ENCODE measurements at places on chromosomes 6 and 20.

GRCh38 chr6:138468320-138469015, 30.8 kb downstream of the NHSL1 start:
- DNase-seq = no peak

DNA sequence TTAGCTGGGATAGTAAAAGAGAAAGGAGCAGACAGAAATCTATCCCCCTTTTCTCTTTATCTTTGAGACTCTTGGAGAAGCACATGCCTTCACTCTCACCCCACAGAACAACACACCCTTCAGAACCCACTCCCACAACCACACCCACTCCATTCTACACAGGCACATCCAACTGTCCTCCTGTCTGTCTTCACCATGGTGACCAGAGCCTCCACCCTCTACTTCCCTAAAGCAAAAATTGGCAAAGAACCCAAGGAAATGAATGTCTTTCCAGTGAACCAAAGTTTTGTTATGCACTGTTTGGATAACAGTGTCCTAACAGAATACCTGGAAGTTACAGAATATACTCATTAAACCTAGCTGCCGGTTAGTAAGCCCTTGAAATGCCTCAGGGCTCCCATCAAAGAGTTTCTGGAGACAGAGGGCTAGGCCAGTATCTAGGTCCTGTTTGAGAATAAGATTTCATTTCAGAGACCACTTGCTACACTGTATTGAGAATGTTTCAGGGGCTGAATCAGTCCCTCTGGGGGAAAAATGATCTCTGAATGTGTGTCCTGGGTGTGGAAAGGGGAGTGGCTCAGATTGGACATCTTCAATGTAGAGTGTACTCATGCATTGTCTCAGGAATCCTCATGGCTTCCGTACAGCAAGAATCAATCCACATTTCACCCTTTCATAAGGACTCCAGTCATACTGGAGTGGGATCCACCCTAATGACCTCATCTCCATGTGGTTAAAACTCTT, 101.1 kb downstream of the LY86 start:
- no peak for DNase-seq

GRCh38 chr6:116990679-116991078, 113.6 kb downstream of the RFX6 start:
- no peak for DNase-seq

DNA sequence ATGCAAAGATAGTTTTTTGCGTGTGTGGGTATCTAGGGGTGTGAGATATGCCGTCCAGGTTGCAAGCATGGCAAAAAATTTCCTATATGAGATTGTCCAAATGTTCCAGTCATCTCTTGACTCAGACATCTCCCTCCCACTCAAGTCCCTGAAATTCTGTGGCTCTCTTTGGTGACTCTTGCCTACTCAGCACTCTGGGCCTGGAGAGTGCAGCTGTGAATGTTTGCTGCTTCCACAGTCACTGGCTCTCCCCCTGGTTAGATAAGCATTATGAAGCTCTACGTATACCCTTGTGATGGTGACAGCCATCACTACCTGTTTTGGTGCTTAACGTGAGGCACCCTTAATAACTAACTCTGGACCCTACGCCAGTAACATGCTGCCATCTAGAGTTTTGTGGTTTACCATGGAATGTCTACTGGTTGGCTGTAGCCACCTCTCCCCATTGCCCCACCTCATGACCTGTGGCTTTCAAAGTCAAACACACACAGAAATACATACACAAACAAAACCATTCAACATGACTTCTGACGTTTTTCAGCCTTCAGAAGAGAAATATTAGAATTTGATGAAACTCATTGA, 621.9 kb upstream of the CITED2 start:
- DNase-seq = no peak

GRCh38 chr6:36924131-36924530, 30.4 kb upstream of the PI16 start:
- no peak for DNase-seq

DNA sequence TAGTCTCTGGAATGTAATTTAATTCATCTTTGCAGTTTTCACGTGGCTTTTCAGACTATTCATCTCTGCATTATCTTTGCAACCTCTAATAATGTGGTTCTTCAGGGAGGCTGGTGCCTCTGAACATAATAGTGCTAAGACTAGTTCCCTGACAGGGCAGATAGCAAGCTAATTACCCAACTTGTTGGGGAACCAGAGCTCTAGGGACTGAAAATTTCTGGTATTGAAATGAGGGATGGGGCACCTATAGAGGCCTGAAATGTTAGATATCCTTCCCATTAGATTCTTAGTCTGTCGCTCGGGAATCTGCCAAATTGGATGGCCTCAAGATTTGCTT, 693.6 kb upstream of the MAP3K7 start:
- no peak for DNase-seq

GRCh38 chr20:44188752-44189151, 1.8 kb upstream of the JPH2 start:
- no peak for DNase-seq

DNA sequence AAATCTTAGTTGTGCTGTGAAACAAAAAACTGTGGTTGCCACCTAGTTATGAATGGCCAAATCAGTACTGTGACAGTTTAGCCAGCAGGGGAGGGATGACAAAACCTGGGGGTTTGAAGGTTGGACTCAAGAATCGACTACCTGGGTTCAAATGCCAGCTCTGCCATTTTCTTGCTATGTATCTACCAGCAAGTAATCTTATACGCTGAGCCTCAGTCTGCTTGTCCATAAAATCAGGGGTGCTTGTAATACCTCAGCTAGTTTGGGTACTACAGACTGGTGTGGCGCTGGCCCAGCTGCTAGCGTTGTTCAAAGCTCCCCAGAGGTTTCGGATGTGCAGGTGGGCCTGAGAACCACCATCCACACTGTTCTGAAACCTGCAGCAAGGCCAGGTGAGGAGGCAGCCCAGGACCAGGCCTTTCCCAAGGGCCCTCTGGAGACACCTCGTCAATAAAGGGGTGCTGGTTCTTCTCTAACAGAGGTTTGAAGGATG, 40.4 kb downstream of the TRAM2 start:
- no peak for DNase-seq

DNA sequence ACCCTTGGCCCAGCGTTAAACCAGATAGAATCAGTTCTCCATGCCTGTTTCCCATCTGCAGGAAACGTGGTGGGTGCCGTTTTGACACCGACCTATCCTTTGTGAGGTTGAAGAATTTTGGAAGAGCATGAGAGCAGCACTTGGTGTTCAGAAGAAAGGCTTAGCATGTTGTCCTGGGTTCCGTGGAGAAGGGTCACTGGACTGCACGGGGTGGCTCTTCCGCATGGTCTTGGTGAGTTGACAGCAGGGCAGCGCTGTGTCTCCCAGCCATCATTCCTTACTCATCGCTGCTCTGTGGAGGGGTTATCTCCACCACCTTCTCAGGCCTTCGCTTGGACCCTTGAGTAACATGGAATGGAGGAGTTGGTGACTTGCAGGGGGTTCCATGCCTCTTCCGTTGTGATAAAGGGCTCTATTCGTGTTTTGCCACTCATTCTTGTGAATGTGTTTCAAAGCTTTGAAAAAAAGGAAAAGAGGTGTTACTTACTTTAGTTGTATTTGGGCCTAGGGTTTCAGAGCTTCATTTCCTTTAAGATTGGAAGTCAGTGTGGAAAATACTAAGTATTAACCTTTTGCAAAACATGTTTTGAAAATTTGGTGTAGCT, 8.2 kb downstream of the HIVEP1 start:
- no peak for DNase-seq

DNA sequence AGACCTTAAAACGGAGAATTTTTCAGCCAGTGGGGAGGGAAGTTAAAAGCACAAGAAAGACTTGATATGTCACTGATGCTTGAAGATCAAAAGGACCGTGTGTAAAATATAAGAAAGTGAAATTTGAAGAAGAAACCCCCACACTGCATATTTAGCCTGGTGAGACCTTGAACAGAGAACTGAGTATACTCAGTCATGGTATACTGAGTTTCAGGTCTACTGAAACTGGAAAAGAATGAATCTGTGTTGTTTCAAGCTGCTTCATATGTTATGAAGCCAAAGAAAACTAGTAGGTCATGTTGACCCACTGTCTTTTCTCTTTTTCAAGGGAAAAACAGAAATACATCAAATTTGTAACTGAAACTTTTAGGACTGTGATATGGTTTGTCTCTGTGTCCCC, 443.8 kb upstream of the GJE1 start:
- no peak for DNase-seq

DNA sequence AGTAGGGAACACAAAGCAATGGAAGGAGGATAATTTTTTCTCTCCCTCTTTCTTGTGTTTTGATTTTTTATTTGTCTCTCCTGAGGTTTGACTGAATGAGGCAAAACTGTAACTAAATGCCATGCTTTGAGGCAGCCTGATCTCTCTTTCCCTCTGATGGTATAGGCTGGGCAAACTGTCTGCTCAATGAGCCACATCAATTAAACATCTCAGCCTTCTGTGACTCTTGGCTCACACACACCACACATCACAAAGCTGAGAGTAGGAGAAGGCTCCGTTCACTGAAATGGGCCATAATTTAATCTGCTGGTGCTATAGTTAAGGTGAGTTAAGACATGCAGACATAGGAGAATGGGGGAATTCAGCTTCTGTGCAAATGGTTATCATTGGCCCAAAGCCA, 28.1 kb upstream of the SCGN start:
- no peak for DNase-seq

DNA sequence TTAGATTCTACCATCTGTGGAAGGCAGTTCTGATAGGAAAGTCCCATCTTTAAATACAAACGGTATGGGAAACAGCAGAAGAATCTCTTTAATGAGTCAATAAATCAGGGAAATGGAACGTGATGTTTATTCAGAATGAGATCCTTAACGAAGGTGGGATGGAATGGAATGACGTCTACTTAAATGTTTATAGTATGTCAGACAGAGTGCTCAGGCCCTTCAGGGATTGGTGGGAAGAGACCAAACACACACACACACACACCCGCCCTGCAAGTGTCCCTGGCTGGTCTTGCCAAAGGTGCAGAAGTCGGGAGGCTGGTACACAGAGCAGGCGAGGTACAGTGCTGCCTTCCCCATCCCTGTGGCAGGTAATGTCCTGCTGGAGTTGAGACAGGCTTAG, 164.0 kb downstream of the FARS2 start:
- DNase-seq = no peak

- DNase-seq = no peak
These were observed 39.0 kb upstream of the NEDD9 start for GRCh38 chr6:11271228-11272020.

DNA sequence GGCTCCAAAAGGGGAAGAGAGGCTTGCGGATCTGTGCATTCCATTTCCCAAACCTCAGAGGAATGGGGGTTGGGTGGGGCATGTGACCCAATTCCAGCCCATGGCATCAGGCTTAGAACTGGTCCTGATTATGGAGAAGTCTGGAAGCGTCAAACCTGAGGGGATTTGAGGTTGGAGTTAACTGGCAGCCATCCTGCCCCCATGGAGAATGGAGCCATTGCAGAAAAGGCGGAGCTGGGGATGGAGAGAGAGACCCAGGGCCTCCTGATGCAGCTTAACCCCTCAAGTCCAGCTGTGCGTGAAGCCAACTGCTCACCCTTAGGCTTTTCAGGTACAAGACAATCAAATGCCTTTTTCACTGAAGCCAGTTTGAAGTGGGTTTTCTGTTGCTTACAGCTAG, 9.9 kb upstream of the SDCBP2 start:
- no peak for DNase-seq

DNA sequence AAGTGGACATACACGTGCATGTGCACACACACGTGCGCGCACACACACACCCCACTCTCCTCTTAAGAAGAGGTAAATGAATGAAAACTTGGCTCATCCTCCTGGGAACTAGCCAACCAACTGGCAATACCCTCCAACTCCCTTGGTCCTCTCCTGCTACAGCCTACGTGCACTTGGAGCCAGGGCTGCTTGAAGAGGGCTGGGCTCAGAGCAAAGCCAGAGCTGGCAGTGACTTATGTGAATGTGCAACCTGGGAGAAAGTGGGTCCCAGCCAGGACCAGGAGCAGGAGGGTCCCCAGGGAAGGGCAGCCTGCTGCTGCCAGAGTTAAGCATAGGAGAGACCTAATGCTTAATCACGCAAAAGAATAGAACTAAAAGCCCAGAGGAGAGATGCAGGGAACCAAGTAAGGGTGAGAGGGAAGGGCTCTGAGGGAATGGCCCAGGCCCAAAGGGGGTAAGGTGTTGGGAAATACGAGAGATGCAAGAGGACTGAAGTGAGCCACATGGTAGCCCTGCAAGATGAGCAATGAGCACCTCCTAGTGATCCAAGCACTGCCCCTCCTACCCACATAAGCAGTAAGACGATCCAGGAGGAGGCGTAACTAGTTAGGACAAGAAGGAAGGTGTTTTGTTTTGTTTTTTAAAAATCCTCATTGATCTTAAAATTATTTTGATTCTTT, 24.7 kb downstream of the TRAF3IP2 start:
- no peak for DNase-seq

DNA sequence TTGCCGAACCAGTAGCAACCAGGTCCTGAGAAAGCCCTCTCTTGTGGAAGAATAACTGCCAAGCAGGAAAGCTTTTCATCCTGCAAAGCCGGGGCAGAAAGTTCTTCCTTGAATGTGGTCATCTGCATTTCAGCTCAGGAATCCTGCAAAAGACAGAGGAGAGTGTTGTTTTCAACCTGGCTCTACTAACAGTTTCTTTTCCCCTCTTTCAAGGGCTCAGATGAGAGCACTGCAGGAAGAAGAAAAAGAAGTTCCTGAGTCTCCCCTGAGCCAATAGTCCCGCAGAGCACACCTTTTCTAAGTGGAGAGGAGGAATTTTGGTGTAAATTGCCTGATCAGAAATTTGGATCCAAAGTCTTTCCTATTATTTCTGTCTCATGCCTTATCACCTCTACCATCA, 10.7 kb downstream of the HLA-DRB1 start:
- DNase-seq = no peak

- peak; percentile 88 for DNase-seq
These were observed at the start of gene TNF for GRCh38 chr6:31575335-31575901. TSS of gene TNF (plus strand) at chr6:31575565. CDS start at chr6:31575742, 177 bp downstream.

- no peak for DNase-seq
These were observed 31.8 kb downstream of the ACSS1 start for GRCh38 chr20:25025986-25026605.

DNA sequence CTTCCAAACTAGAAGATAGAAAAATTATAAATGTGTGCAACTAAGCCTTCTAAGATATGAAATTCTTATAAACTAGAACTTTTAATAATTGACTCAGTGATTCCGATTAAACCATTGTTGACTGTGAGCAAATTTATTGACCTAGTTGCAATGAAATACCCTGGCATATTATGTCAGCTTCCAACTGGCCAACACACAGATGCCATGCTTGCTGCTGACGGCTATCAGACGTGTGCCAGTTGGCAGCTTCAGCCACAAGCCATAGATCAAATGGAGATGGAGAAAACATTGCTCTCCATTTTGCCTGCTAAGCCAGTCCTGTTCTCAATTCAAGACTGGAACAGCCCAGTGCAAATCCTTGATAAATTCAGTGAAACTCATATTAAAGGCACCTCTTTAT, 101.7 kb upstream of the HDGFL1 start:
- DNase-seq = no peak

DNA sequence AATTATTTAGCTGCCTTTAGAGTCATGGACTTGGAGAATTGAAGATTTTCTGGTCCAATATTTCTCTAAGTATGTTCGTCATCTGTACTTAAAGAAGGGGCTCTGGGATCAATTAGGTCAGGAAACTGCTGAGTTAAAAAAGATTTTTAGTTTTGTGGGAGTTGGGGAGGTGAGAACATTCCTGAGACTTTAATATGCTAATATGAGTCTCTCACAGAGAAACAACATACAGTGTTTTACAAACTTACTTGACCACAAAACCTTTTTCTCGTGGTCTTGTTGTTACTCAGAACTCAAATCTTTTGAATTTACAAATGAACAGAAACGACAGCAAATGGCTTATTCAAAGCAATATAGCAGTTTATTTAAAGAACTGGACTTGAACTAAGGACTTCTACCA, 67.9 kb downstream of the LIN28B start:
- DNase-seq = no peak
